CD4-positive, alpha-beta T cell treated with Interferon alpha-2 for 1 hour (primary cell): ENCODE measurements at places on chromosomes 6 and 20.

- no peak for DNase-seq
Observed at GRCh38 chr6:44653761-44654218, 266.3 kb downstream of the CDC5L start.

DNA sequence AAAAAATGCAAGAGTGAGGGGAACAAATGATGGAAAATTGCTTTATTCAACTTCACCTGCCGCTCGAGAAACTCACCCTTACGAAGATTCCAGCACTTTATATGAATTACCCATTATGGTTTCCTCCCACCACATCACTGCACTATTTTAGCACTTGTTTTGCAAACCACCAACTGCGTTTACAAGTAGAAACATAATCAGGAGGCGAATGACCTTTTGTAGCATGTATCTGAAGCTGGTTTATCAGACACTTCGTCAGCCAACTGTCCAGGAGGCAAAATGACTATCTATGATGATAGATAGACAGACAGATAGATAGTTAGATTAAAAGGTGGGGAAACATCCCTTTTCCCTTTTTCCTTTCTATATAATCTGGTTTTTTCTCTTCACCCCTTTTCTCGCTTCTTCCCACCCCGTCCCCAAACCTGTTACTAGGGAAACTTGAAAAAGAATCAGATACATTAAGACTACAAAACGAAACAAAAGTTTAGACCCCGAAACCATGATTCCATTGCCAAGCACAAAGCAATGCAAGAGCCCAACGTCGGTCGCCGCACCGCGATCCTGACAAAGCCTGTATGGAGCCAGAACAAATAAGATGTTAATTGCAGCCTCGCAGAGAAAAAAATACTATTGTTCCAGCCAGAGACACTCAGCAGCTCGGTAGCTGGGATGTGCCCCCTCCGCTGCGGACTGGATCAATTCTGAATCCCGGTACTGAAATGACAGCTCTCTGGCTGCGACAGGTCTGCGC lies 933 bp upstream of the ADGRB3 start:
- no peak for DNase-seq

- DNase-seq, result no peak
Observed at GRCh38 chr6:100296810-100297544, 167.7 kb downstream of the SIM1 start.

DNA sequence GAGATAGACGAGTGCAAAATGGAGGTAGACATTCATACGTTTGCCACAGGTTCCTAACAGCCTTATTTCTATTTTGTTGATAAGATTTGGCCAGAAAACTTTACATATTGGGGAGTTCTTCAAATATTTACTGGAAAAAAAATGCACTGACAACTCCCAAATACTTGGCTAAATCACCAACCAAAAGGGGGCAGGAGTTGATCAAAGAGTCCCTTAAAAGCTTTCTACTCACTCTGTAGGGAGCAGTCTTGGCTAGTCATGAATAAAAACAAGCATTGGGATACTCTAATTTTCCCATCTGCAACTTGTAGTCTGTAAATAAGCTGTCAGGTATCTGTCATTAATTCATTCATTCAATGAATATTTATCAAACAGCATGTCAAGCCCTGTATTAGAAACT lies 18.4 kb downstream of the TENT5A start:
- DNase-seq, result no peak

GRCh38 chr6:25138934-25139415 lies 140.2 kb upstream of the CARMIL1 start:
- no peak for DNase-seq

DNA sequence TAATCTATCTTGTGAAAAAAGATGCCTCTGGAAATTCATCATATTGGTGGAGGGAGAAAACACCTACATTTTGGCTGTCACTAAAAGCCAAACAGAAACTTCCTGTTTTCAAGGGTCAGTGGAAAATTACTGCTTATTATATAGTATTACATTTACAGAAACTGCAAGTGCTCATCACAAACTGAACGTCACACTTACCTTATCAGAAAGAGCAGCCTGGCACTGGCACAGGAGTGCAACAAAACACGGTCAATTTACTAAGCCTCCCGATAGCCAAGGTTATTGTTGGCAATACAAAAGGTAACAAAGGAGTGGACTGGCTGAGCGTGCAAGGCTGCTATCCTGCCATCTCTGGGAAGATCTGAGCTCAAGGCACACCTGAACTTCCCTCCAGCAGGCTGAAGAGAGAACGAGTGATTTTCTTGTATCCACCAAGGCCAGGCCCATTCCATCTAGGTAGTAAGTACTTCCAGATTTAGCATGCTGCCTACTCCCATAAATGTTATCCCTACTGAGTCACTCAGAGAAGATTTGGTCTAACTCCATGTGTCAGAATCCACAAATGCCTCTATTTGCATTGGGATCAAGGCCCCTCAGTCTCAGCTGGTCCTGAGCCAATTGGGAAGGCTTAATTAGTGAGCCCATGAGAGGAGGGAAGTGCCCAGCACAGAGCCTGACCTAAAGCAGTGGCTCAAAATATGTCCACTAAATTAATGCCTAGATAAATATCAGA lies 399.8 kb downstream of the BTBD9 start:
- no peak for DNase-seq

GRCh38 chr6:134421501-134421900 lies 103.6 kb upstream of the SGK1 start:
- DNase-seq, result no peak

DNA sequence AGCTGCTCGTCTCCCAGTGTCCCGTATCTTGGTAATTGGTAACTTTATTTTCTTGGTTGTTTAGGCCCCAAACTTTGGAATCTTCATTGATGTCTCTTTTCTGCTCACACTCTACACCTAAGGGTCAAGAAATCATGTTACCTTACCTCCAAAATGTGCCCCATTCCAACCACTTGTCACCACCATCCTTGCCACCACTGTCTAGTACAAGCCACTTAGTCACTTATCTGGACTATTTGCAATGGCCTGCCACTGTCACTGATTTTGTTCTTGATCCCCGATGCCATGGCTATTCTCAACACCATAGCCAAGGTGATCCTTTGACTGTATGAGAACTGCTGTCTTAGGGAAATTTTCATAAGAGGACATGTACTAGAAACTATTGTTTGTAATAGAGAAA lies 46.0 kb upstream of the SLC22A16 start:
- DNase-seq, result no peak

- DNase-seq, result no peak
Observed at GRCh38 chr20:11366660-11367059, 551.0 kb upstream of the BTBD3 start.

GRCh38 chr20:56195946-56196345 lies 52.6 kb upstream of the MC3R start:
- DNase-seq, result no peak

GRCh38 chr6:2918936-2919335 lies 15.8 kb upstream of the SERPINB9 start:
- DNase-seq, result peak; percentile 46

- no peak for DNase-seq
Observed at GRCh38 chr20:49203746-49204145, 15.5 kb upstream of the DDX27 start.

- DNase-seq, result no peak
Observed at GRCh38 chr6:6714953-6715352, 126.4 kb downstream of the LY86 start.

DNA sequence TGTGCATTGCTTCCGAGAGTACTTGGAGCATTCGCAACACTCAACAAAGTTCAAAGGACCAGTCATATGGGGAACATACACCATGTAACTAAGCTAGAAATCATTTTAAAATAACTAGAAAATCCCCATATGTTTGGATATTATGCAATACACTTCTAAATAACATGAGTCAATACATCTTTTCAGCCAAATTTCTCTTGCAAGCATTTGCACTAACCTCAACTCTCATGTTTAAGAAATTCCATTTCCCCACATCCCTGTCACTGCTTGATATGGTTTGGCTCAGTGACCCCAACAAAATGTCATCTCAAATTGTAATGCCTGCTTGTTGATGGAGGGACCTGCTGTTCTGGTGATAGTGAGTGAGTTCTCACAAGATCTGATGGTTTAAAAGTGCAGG lies 85.7 kb upstream of the CST7 start:
- DNase-seq, result no peak

DNA sequence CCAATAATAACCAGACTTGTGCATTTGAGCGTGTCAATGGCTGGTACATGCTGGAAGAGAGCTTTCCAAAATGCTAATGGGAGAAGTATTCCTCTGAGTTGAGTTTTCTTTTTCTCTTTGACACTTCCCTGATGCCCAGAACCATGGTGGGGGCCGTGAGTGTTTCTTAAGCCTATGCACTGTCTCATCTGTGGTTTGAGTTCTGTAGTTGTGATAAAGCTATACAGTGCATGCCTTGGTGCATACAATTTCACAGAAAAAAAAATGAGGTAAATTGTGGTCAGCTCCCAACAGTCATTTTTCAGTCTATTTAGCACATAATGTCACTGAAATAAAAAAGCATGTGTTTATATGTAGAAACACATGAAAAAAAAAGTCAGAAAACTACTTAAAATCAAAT lies 204.8 kb downstream of the HDGFL1 start:
- DNase-seq, result no peak

DNA sequence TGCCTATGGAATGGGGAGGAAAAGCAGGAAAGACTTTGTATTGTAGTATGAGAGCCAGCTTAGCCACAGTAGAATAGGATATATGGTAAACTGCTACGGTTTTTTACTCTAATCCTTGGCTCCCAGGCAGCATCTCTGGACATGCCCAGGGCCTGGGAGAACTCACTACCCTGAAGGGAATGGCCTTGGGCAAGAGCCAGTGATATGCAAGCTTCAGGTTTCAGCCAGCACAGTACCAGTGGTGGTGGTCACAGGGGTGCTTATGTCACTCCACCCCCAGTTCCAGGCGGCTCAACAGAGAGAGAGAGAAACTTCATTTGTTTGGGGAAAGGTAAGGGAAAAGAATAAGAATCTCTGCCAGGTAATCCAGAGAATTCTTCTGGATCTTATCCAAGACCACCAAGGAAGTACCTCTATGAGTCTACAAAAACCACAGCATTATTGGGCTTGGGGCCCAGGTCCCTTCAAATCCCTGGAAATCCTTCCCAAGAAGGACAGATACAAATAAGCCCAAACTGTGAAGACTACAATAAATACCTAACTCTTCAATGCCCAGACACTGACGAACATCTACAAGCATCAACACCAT lies 121.2 kb downstream of the THBS2 start:
- no peak for DNase-seq

- no peak for DNase-seq
Observed at GRCh38 chr6:164665328-164665727, 644.1 kb downstream of the C6orf118 start.

DNA sequence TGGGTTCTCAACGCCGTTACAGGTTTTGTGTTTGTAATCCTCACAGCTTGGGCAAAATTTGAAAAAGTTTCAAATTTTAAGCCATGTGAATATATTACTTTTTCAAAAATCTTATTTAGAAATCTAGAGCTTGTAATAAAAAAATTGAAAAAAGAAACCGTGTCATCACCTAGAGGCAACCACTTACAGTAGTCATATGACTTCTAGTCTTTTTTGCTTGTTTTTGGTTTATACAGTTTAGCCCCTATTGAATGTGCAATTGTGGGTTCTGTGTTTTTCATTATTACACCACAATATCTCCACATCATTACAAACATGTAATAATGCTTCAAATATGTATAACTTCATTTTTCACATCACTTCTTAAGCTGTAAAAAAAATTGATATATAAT lies 888 bp downstream of the DYNLRB1 start:
- no peak for DNase-seq

DNA sequence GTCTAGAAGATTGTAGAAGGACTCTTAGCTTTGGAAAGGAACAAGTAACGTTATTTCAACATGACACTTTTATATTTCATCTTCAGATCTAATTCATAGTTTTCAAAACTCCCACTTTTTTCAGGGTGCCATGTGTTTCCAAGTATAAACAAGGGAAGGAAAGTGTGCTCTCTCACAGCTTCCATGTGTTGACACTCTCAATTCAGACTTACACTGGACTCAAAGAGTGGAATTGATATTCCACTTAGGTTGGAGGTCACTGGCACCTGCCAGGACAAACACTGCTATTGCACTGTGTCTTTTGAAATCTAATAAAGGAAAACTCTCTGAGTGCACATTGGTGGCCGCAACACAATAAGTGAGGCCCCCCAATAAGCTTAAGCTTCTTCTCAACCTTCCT lies 22.5 kb upstream of the SAMD3 start:
- DNase-seq, result no peak

DNA sequence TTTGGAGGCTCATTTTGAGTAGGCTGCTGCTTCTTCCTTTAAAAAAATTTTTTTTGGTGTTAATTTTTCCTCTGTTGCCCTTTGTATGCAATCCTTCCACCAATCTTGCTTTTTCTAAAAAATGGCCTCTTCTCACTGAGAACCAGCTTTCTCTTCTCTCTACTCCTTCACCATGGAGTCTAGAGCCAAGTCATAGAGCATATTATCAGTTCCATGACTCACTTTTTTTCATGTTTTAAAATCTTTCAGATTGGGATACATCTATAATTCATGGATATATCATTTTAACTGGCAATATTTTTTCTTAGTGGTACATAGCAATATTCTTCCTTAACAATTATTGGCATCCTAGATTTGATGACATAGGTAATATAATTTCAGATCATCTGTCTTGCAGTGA lies 62.7 kb downstream of the SLX4IP start:
- no peak for DNase-seq

- DNase-seq, result no peak
Observed at GRCh38 chr6:162343198-162343935, 384.2 kb downstream of the PRKN start.

- no peak for DNase-seq
Observed at GRCh38 chr6:19159561-19159960, 677.6 kb upstream of the ID4 start.

DNA sequence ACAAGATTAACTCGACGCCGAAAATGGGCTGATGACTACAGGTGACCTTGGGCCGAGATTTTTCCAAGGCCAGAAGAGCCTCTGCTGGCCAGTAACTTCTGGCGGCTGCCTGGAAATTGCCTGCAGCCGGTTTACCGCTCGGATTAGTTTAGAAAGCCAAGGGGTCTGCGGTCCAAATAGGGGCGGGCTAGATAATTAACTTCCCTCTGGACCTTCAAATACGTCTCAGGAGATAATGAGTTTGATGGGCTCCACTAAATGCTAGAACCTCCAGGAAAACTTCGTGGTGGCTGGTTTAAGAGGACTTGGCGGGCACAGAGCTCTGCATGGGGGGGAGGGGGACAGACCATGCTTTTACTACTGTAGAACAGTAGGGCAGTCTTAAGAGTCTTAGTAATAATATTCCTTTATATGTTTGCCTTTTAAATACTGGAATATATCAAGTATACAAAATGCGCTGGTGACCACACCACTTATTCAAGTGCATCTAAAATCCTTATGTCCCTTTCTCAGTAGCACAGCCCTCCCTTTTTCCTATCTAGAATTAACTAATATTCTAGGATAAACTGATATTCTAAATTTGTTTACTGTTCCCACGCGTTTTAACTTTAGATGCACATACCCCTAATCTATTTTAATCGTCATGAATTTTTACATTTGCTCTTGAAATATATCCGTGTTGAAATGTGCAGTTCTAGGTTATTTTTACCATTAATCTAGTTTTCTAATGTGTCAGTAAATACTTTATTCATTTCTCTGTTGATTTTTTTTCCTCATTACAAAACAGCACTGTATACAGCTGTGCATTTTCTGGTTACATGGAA lies 107.5 kb upstream of the PRSS16 start:
- no peak for DNase-seq

GRCh38 chr6:117558818-117559217 lies 43.5 kb downstream of the GOPC start:
- no peak for DNase-seq
